ENCODE measurements at places on chromosomes 6 and 20.

GRCh38 chr6:166282394-166283032, 25.7 kb downstream of the PRR18 start:
- DNase-seq = no peak

GRCh38 chr6:154555073-154555677, 44.7 kb upstream of the CNKSR3 start:
- no peak for DNase-seq

DNA sequence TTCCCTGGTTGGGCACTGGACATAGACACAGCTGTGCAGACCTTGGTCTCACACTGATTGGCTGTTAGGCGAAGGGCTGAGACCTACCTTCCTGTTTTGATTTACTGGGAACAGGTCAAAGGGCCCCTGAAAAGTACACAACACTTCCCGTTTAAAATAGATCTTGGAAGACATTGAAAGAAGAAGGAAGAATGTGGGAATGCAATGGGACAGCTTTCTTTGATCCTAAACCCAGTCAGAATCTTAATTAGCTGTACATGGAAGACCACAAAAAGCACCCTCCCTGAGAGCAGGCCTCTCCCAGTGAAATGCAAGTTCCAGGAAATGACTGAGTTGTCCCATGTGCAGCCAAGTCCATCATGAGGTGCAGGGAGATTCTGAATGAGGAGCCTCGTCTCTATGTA, 83.6 kb upstream of the EXOC2 start:
- DNase-seq = no peak

DNA sequence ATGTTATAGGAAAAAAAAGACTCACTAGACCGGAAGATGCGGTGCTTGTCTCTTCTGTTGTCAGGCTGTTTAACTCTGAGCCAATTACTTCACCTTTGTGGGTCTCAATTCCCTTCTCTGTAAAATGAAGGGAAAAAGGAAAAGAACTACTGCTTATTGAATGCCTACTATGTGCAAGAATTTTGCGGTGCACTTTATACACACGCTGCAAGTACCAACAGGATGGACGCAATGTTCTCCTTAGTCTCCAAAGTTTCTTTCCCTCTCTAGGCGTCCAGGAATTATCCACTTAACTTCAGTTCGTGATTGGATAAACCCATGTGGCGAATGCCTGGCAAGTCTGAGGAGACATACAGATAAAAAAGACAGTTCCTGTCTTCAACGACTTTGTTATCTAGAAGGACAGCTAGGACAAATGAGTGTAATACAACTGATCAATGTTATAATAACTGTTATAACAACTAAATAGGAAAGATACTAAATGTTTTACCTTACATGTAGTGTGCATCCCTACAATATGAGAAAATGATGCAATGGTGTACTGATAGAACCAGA, 69.0 kb upstream of the JARID2 start:
- DNase-seq = no peak

DNA sequence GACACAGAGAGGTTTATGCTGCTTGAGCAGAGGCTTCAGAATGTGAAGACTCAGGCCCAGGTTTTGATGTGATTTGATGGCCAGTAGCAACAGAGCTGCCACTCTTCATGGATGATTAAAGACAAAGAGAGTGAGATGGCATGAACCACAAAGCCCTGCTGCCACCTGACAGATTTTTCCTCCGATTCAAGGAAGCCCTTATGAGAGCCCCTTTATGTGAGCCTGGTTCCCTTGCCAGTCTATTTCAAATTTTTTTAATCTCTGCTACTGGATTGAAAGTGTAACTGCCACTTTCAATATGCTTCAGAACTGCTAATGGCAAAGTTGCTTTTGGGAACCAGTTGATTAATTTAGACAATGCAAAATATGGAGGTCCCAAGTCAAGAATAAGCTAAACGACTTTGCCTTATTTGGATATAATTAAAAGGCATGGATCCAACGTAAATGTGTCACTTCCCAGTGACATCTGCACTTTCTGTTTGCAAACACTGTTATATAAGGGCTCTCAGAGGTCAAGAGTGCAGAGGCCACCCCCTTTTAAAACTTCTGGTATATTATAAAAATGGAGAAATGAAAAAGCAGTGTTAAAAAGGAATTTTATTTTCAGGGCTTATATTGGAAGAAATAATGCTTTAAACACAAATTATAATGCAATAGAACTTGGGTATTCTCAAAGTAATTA, 238.9 kb upstream of the FLRT3 start:
- DNase-seq = no peak

- DNase-seq = no peak
Observed at GRCh38 chr6:123233336-123233735, 237.3 kb downstream of the CLVS2 start.

- peak; percentile 68 for DNase-seq
Observed at GRCh38 chr6:10555625-10556309, 34.6 kb downstream of the GCNT2 start.

- no peak for DNase-seq
Observed at GRCh38 chr20:33688938-33689424, 2.8 kb upstream of the E2F1 start.

DNA sequence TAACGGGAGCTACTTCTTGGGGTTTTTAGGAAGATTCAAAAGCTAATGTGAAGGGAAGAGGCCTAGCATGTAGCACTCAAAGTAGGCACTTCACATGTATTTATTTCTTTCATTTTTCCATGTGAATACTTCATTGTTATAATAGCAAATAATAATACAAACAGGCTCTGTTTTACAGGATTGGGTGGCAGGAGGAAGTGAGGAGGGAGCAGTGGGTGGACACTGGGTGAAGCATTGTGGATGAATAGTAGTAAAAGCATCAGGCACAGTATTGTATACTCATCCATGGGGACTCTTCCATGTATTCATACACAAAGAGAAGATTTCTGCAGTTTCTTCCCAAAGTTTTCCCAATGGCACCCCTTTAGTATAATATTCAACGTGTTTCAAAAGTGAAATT, 38.4 kb upstream of the SNRPB2 start:
- no peak for DNase-seq
